AG10803 (cell line): ENCODE measurements at places on chromosomes 2 and 18.

- DNase-seq, result no peak
Observed at GRCh38 chr18:29321561-29321960, 1144.6 kb upstream of the CDH2 start.

DNA sequence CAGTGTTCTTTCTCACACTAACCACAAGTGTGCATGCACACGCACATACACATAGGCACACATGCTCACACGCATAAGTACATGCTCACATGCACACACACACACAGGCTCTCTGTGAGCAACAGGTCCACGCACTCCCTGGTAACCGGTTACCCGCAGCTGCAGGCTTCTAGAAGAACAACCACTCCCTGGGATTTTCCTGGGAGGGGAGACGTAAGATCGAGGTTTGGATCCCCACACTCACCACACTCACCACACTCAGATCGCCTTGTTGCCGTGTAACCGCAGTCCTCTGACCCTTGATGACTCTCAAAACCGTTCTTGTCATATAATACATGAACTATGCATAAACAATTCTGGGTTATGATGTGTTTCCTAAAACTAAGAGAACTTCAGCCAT, 42.2 kb downstream of the TTC32 start:
- no peak for DNase-seq

GRCh38 chr18:56815926-56816325, 164.8 kb downstream of the WDR7 start:
- no peak for DNase-seq

DNA sequence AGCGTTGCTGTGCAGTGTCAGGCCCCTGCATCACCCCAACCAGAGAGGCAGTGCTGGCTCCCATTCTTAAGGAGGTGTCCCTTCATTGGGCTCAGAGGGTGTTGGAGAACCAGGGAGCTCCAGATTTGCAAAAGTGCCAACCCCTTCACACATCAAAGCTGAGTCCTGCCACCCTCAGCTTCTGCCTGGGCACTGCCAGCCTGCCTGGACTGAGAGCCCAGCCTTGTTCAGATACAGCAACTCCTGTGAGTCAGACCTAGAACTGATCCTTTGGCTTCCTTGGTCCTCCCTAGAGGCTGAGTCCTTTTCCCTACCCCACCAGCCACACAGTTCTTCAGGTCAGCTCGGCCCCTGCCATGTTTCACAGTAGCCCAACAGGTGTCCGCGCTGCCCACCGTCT, 424.9 kb upstream of the MYT1L start:
- no peak for DNase-seq

GRCh38 chr2:148302526-148302925, 281.6 kb downstream of the MBD5 start:
- DNase-seq, result no peak

- no peak for DNase-seq
Observed at GRCh38 chr2:128596396-128597120, 277.9 kb upstream of the HS6ST1 start.

DNA sequence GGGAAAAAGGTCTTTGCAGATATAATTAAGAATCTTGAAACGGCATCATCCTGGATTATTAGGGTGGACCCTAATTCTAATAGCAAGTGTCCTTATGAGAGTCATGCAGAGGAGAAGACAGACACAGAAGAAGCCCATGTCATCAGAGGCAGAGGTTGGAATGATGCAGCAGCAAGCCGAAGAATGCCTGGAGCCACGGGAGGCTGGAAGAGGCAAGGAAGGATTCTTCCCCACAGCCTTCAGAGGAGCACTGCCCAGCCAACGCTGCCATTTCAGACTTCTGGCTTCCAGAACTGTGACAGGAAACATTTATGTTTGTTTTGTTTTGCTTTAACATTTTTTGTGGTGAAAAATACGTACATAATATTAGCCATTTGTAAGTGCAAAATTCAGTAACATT, 72.3 kb downstream of the MCFD2 start:
- peak; percentile 39 for DNase-seq

GRCh38 chr2:170148161-170148560, 29.8 kb upstream of the MYO3B start:
- no peak for DNase-seq

DNA sequence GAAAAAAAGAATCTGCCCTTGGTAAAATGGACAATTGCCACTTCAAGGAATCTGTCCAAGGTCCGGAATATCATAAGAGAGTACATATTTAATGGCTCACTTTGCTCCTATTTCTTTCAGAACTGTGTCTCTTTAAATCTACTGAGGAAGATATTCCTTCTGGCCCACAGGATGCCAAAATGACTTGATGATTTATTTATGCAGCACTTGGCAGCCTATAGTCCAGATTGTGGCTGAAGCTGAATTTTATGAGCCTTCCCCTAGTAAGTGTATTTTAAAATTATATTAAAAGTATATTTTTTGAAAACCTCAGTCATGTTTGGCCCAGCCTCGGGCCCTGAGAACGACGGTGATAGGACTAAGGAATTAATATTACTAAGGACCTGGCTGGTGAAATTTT, 465.1 kb upstream of the HNRNPA3 start:
- peak; percentile 11 for DNase-seq

DNA sequence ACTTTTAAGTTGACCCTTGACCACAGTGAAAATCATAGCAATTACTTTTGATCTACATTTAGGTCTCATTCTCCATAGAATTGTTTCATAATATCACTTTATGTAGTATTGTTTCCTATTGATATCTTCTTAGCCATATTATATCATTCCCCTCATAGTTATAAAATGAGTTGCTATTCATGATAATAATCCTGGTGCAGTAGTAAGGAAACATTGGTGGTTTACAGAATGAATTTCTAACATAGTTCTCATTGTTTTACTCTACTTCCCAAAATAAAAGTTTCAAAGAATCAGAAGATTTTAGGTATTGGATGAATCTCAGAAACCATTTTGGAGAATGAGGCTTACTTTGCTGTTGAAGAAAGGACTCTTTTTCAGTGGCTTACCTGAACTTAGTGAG, 246.0 kb downstream of the PARD3B start:
- peak; percentile 52 for DNase-seq

- peak; percentile 26 for DNase-seq
Observed at GRCh38 chr18:36661999-36662398, 166.8 kb downstream of the TPGS2 start.

DNA sequence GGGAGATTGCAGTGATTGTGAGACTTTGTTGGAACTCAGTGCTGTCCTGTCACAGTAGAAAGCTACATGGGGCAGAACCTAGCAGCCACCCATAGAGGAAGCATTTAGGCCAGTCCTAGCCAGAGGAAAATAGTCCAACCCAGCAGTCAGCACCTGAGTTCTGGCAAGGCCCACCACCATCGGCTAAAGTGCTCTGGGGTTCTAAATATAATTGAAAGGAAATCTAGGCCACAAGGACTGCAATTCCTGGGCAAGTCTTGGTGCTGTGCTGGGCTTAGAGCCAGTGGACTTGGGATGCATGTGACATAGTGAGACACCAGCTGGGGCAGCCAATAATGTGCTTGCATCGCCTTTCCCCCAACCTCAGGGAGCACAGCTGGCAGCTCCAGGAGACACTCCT, 28.9 kb upstream of the ACTR2 start:
- DNase-seq, result peak; percentile 39

GRCh38 chr2:42844366-42844765, 52.0 kb upstream of the HAAO start:
- no peak for DNase-seq

GRCh38 chr18:60910534-60910933, 422.7 kb upstream of the CDH20 start:
- peak; percentile 8 for DNase-seq

DNA sequence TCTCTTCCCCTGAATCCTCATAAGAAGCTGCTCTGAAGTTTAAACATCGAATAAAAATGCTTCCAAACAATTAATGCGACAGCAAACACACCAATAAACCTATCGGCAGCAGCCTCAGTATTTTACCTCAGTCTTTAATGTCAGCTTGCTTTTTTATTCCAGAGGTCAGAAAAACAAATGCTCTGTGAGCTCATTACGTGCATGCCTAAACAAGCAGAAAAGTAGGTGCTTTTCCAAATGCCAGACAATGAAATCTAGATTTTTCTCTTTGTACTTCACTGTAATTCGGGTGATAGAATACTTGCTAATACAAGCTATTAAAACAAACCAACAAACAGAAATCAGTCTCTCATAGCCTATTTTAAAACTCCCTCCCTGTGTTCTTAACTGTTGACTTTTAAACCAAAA, 381.5 kb downstream of the NRXN1 start:
- no peak for DNase-seq

- no peak for DNase-seq
Observed at GRCh38 chr2:110677080-110677479, 783 bp downstream of the BUB1 start.

DNA sequence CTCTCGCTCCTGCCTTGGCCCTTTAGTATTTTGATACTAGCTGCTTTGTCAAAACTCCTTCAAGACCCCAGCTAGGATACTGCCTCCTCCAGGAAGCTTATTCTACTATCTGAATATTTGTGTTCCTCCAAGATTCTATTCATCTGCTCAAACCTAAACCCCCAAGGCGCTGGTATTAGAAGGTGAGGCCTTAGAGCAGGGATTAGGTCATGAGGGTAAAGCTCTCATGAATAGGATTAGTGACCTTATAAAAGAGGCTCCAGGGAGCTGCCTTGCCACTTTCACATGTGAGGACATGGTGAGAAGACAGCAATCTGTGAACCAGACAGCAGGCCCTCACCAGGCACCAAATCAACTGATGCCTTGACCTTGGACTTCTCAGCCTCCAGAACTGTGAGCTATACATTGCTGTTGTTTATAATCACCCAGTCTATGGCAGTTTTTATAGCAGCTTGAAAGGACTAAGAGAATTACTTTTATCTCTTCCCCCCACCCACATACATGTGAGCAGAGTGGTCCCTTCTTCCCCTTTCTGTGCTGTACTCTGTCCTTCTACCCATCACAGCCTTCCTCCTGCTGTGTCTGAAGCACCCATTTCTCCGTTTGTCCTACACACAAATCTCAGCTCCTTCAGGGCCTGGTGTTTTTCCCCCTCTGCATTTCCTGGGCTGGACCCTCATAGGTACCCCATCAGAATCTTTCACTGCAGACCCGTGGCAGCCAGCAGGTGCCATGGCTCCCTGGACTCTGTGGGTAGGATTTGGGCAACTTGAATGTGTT, 54.5 kb downstream of the HS1BP3 start:
- DNase-seq, result no peak

DNA sequence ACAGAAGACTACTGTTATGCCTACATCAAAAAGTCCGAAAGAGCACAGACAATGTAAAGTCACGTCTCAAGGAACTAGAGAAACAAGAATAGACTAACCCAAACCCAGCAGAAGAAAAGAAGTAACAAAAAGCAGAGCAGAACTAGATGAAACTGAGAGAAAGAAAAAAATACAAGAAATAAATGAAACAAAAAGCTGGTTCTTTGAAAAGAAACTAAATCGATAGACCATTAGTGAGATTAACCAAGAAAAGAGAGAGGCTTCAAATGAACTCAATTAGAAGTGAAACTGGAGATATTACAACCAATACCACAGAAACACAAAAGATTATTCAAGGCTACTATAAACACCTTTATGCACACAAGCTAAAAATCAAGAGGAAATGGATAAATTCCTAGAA, 271.8 kb downstream of the MBD2 start:
- DNase-seq, result no peak

GRCh38 chr18:58407649-58408407, 221.1 kb downstream of the ALPK2 start:
- no peak for DNase-seq

DNA sequence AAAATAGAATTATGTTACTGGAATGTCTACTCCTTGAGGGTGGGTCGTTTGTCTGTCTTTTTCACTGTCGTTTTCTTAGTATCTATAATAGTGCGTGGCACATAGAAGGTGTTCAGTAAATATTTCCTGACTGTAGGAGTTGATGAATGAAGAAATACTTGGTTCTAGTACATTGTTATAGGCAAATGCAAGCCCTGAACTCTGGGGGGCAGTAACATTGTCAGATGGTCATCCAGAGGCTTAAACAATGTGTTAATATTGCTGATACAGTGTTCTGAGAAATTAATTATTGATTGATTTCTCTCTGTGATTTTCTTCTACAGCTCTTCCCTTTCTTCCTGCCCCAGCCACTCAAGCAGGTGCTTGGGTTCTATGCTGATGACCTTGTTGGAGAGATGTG, 24.4 kb upstream of the THOC1 start:
- DNase-seq, result no peak

- no peak for DNase-seq
Observed at GRCh38 chr2:173708806-173709205, 256.4 kb downstream of the SP3 start.

DNA sequence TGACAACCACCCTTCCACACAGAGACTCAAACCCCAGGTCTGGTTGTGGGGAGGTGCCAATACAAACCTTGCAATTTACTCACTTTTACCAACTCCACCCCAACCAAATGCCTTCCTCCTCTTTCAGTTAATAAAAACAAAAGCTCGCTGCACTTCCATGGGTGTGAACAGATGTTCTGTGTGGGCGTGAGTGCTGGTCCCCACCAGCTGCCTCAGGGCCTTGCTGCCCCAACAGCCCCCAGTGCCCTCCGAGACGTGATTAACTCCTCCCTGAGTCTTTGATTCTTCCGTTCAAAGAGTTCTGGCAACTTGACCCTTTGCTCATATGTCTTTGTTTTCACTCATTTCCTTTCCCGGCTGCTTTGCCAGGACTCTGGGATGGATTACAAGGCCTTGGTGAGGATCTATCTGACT, 258.9 kb upstream of the CXCR4 start:
- DNase-seq, result peak; percentile 35

GRCh38 chr2:178787155-178787554, 20.1 kb downstream of the TTN start:
- no peak for DNase-seq

DNA sequence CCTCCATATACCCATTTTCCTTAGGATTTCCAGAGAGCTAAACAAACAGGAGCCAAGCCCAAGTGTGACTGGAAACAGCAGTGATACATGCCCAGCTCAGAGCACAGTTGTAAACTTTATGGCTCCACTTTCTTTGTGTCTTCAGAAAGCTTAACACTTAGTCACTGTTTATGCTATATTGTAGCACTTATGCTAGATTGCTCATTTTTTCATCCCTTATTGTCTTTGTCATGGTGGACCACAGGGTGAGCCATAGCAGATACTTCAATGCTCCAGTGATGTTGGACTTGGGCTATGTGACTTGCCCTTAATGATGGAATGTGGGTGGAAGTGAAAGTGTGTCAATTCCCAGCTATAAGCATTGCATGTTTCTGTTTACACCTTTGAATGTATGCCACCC, 401.6 kb downstream of the METTL4 start:
- no peak for DNase-seq
